ENCODE measurements at places on chromosomes 7 and 10.

- no peak for DNase-seq
Measured at GRCh38 chr10:5089865-5090264, 4.3 kb upstream of the AKR1C3 start.

DNA sequence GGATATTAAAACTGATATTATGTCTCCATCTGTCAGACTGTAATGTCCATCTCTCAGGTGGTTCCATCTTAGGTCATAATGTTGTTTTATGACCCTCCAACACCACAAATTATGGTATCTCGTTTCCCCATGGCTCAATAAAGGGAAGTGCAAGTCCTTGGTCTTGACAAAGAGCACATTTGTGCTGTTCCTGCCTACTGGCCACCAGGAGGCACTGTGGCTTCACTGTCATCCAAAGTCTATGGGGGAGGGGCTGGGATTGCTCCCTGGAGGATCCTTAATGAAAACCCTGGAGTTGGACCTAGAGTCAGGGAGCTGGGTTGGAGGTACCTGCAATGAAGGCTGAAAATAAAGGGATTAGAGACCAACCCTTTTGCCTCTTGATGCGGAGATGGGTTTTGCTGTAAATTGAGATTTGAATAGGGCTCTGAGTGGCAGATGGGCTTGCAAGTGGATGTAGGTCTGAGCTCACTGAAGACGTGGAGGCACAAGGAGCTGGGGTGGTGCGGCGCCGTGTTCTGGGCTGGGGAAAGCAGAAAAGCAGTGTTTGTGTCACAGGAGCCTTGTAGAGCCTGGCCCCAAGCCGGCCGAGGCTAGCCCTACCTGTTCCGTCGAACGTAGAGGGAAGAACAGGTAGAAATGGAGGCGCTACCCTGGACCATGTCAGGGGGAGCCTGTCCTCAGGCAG lies 180.5 kb upstream of the PRSS58 start:
- no peak for DNase-seq

DNA sequence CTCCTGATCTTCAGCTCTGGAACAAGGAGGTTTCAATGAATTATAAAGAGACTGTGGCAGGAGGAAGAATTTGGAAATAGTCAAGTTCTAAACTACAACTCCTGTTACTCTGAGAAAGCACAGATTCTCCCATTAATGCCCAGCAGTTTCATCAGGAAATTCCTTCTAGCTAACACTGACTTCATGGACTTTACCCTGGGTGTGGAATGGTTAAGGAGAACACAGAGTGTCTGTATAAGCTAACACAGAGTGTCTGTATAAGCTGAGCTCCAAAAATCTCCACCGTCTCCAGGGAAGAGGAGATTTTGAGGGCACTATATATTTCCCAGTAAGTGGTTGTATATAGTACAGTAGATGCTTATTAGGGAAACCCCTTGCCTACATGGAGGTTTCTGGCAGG lies 675.5 kb downstream of the XPNPEP1 start:
- no peak for DNase-seq

DNA sequence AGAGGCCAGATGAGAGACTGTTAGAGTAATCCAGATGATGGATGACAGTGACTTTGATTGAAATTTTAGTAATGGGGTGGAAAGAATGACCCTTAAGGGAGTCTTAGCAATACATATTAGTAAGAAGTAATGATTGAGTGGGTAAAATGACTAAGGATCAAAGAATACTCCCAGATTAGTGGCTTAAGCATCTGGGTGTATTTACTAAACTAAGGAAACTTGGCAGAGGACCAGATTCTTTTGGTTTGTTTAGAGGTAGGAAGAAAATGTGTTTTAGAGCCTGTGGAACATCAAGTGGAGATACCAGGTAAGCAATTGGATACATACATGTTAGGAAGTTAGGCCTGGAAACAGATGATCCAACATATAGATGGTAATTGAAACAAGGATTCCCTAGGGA lies 58.8 kb upstream of the ADRA2A start:
- DNase-seq = no peak

DNA sequence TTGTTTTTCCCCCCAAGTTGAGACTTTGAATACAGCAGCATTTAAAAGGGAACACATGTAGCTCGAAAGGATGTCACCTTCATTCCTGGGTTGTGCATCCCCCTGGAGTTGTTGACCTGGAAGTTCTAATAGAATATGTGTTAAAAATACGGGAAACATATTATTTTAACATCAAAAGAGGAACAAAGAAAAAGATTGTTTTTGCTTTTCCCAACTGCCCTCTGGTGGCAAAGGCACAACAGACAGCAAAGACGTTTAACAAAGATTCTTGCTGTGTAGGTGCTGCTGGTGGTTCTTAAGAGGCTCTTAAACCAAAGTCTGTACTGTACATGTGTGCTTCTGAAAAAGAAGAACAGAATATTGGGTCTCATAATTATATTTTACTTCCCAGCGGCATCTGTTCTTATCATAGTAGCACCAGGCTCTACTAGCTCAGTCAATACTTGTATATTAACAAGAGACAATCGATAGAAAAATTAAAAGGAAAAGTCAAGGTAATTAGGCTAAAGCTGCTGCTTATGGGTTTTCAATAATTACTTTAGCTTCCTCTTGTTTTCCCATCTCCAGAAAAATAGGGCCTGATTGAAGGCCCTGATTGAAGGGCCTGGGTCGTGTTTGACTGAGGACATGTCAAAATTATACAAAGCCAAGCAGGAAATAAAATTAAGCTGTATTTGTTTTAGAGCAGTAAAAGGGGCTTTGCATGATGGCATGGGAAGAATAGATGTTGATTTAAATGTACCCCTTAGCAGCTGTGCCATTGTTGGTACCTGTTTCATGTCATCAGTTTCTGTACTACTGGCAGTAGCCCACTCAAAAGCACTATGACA lies 384.2 kb upstream of the LRGUK start:
- DNase-seq = no peak

GRCh38 chr10:103502849-103503660 lies 9.6 kb downstream of the NEURL1 start:
- no peak for DNase-seq

DNA sequence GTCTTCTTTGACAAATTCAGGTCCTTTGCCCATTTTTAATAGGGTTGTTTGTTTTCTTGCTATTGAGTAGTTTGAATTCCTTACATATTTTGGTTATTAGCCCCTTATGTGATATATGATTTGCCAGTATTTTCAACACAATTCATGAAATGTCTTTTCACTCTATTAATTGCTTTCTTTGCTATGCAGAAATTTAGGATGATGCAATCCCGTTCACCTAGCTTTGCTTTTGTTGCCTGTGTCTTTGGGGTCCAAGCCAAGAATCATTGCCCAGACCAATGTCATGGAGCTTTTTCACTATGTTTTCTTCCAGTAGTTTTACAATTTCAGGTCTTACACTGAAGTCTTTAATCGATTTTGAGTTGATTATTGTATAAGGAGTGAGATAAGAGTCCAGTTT lies 154.5 kb downstream of the PAXIP1 start:
- DNase-seq = no peak

DNA sequence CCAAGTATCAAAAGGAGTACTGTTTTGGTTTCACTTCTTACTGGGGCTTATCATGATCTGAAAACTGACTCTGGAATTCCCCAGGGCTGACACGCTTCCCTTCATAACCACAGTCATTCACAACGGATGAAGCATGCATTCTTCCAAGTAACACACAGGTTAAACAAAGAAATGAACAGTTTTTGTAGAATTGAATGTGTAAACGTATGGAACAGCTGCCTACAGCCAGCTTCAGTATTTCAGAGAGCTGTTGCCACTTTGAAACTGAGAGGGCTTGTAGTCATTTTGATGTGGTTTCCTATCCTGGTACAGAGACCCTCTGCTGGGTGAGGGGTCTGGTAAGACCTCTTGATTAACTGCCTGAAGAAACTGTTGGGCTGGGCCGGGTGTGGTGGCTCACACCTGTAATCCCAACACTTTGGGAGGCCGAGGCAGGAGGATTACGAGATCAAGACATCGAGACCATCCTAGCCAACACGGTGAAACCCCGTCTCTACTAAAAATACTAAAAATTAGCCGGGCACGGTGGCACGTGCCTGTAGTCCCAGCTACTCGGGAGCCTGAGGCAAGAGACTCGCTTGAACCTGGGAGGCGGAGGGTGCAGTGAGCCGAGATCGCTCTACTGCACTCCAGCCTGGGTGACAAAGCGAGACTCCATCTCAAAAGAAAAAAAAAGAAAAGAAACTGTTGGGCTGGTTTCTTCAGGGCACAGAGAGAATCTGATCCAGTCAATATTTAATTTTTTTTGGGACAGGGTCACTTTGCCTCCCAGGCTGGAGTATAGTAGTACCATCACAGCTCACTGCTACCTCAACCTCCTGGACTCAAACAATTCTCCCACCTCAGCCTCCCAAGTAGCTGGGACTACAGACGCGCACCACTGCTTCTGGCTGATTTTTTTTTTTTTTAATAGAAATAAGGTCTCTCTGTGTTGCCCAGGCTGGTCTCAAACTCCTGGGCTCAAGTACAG lies 4.7 kb downstream of the NFE2L3 start:
- no peak for DNase-seq

DNA sequence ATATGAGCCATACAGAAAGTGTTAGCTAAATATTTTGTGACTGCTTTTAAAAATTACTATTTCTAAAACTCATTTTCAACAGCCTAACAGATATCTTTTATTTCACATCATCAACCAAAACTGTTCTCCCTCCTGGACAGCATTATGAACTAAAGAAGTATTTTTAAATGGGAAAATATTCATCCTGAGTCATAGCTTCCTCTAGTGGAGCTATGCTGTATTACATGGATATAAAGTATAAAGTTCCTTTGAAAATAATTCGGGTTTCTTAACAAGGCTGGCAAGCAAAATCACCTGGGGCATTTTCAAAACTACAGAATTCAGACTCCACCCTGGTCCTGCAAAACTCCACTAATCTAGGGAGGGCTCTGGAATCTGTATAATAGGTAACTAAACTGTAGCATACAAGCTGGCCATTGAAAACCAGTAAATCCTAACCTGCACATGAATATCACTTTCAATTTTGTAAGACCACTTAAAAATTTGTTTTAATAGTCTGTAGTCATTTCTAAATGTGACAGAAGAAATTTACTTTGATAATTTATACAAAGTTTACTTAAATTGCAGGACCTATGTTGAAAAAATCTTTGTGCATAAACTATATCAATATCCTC lies 53.5 kb downstream of the SCIN start:
- DNase-seq = no peak
